Inflammatory macrophage (primary cell): ENCODE measurements at places on chromosomes 6 and 20.
A peak's percentile ranks its signal among the peaks of the same experiment; 100 is the strongest.

- DNase-seq: peak; percentile 67
Measured at GRCh38 chr6:36032261-36032660, 4.7 kb downstream of the MAPK14 start.

- DNase-seq: no peak
Measured at GRCh38 chr20:50099113-50099512, 13.8 kb downstream of the UBE2V1 start.

DNA sequence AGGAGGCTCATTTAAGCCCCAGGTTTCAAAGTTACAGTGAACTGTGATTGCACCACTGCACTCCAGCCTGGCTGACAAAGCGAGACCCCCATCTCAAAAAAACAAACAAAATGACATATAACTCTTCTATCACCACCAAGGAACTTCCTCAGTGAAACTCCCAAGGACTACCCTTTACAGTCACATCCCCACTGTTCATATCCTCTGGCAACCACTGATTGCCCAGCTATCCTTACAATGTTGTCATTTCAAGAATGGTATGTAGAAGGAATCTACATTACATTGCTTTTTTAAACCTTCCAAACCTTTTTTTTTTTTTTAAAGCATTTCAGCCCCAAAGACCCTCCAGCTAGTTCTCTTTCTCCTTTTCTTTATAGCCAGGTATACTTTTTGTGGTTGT lies 123.1 kb upstream of the CARMIL1 start:
- DNase-seq: no peak

DNA sequence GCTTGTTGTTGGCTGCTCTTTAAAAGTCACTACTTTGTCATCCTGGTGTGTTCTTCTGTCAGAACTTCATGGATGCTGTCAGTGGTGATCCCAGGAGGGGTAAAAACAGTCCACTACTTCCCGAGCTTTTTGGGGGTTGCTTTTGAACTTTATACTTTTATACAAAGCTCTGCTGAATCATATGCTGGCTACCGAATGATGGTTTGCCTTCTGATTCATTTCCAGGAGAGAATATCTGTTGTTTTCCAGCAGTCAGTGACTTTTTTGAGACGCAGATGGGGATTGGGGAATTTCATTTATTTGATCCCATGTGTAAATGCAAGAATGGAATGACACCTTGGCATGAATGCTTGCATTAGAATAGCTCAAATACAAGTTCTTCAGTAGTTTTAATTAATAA lies 32.7 kb upstream of the COL10A1 start:
- no peak for DNase-seq
